ENCODE measurements at places on chromosomes 4 and X.

DNA sequence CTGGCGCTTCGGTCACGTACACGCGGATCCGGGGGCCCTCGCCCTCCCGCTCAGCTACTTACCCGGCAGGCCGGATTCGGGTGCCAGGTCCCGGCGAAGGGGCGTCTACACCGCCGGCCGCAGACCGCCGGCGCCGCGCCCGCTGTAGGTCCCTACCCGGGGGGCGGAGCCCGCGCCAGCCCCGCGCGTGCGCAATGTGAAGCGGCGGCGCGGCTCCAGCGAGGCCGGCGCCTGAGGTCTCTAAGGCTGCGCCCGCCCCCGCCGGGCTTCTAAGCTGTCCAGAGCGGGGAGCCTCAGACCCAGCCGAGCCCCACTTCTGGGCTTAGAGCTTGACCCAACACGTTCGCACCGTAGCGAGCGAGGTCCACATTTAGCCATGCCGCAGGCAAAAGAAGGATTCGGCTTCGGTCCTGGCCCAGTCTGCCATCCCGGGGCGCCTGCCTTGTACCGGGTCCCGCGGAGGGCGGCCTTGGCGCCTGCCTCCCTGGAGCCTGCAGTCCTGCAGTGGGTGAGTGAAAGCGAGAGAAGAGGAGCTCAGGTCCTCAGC lies at the start of gene ZNF518B:
Gene ZNF518B, minus strand, starts transcription at position 172 of the 547 bp plus-strand sequence. CDS start 11,098 bp downstream, outside the sequence.
- no peak for DNase-seq

GRCh38 chrX:20231598-20231997 lies 35.1 kb downstream of the RPS6KA3 start:
- no peak for DNase-seq

DNA sequence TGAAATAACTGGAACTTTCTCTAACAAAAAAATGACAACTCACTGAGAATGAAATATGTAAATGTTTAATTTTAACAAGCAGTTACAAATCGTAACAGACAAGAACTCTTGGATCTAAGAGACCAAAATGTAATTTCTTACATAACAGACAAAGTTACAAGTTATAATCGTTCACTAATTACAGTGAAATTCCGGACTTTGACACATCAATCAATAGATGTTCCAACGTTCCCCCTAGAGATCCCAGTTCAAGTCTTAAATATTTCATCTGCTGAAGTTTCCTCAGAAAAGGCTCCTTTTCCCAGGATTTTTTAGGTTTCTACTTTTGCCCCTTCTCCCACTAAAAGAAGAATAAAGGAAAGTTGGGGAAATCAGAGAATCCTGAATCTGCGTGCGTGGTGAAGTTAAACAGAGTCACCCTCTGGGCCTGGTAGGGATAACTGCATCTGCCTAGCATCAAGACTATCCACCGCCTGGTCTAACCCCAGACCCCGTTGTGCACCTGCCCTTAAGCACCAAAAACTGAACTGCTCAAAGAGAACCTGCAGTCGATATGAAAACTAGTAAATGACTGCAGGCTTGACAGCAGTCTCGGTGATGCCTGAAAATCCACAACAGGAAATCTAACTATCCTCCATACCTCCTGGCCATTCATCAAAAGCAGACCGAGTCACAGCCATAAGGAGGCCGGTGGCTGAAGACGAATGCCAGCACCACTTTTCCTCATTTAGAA lies 2.3 kb downstream of the IRF2 start:
- DNase-seq, result no peak

DNA sequence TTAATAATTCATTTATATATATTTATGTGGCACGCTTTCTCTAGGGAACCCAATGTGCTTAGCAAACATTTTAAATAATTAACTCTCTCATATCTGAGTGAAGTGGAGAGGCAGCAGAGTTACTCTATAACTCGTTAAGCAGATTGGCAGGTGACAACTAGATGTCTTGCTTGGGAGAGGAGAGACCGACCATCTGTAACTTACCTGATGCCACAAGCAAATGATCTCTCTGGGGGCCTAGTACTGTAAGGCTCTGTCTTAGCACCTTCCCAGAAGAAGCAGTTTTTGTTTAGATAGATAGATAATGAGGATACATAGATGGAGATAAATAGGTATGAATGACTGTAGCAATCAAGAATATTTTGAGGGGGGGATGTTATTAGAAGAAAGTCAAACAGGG lies 11.9 kb upstream of the SEL1L3 start:
- no peak for DNase-seq

DNA sequence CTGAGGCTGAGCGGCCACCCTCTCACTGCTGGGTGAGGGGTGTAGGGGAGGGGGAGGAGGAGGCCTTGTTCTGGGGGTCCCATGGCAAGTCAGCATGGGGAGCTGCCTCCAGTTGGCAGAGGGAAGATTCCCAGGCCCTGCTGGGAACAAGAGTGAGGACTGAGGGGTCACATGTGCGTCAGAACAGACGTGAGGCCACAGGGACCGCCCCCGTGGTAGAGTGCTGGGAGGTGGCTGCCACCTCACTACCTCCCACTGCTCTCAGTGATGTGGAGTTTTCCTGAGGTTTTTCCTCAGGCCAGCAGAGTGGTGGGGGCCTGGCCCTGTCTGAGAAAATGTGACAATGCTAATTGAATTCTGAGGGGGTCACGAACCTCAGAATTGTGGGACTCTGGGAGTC lies 568 bp downstream of the MAGEC1 start:
- no peak for DNase-seq

- no peak for DNase-seq
These were observed 102.4 kb upstream of the PLAC1 start for GRCh38 chrX:134760650-134761049.

DNA sequence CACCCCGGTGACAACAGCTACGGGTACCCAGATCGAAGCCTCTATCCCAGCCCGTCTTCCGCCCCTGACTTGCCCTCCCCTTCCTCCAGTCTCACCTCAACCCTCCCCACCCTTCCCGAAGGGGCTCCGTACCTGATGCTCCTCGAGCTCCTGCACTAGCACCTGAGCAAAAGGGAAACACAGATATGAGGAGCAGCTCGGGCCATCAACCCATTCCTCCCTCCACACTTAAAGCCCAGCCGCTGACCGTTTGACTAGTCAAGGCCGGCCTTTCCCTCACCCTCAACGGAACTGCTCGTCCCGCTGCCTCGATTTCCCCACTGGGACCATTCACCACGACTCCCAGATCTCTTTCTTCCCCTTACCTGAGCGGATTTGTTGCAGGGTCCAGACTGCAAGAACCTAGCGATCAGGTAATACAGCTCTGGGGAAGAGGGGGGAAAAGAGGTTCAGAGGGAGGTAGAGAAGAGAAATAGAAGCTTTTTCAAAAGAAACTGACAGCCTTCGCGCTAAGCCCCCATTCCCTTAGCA lies 731 bp downstream of the BRWD3 start:
- DNase-seq, result no peak

GRCh38 chr4:57018980-57019379 lies 40.3 kb downstream of the POLR2B start:
- no peak for DNase-seq

- no peak for DNase-seq
These were observed 382.7 kb upstream of the RASGEF1B start for GRCh38 chr4:81854406-81854805.

DNA sequence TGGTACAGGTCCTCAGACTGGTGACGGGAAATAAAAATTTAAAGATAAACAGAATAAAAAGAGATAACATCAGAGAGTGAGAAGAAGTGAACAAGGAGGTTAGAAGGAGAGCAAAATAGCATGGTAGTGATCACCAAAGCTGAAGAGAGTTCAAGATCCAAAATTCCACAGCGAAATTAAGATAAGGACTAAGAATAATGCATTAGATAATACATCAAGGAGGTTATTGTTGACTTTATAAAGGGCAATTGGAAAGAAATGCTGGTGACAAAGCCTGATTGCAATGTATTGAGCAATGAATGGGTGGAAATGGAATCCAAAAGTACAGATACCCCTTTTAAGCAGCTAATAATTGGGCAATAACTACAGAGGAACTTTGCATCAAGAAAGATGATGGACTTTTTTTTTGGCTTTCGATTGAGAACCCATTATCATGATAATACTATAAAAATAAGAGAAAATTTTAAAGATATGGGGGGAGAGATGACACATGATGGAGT lies 101.6 kb upstream of the MAP9 start:
- no peak for DNase-seq

- DNase-seq, result peak; percentile 2
These were observed 136.9 kb upstream of the VCX start for GRCh38 chrX:7706032-7706431.
